ENCODE measurements at places on chromosomes 4 and X.

GRCh38 chr4:77240469-77241066, 83.6 kb downstream of the CCNG2 start:
- DNase-seq = peak; percentile 71

DNA sequence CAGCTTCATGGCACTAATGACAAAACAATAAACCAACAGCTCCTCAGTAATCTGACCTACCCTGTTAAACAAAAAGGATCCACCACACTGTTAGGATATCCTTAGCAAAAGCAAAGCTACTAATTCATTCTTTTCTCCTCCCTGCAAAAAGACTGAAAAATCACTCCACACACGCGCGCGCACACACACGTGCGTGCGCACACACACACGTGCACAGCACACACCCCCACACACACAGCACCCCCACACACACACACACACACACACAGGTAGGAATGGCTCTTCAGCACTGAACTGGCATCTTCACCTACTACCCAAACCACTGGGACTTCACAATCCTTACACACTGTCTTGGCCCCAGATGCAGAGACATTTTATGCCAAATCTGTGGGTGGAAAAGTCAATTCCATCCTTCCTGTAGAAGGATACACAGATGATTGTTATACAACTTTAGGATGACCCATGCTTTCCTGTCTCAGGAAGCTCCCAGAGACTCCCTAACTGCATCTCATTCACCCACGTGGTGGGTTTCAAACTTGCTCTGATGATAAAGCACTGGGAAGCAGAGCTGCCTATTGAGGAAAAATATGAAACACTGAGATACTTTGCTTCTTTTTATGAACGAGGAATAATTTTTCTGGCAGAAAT, 102.5 kb downstream of the TSPAN5 start:
- no peak for DNase-seq

- peak; percentile 47 for DNase-seq
Measured at GRCh38 chr4:632926-633325, 7.6 kb downstream of the PDE6B start.

GRCh38 chr4:3675251-3676115, 90.7 kb upstream of the ADRA2C start:
- no peak for DNase-seq

DNA sequence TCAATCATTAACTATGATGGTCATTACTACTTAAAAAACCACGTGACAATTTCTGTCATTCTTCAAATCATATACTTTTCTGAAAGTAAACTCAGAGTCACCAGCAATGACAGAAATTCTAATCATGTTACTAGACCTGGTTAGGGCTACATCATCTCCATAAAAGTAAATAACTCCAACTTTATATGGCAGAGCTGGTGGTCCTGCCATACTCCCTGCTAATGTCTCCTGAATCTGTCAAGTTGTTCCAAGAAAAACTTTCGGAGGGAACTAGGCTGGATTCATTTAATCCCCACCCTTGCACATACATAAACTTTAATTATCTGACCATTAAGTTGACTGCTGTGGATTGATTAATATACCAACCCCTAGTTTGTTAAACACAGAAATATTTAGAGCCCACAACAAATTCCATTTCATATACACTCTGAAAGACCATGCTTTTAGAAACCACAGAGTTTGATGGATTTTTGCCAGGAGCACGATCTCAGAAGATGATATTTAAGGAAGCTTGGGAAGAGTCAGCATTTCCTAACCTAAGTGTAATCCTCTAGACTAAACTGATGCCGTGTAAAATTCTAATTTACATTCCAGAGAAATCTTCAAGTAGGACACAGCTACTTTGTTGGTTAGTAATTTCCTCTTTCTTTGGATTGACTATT, 577.0 kb downstream of the FAT4 start:
- DNase-seq = no peak

DNA sequence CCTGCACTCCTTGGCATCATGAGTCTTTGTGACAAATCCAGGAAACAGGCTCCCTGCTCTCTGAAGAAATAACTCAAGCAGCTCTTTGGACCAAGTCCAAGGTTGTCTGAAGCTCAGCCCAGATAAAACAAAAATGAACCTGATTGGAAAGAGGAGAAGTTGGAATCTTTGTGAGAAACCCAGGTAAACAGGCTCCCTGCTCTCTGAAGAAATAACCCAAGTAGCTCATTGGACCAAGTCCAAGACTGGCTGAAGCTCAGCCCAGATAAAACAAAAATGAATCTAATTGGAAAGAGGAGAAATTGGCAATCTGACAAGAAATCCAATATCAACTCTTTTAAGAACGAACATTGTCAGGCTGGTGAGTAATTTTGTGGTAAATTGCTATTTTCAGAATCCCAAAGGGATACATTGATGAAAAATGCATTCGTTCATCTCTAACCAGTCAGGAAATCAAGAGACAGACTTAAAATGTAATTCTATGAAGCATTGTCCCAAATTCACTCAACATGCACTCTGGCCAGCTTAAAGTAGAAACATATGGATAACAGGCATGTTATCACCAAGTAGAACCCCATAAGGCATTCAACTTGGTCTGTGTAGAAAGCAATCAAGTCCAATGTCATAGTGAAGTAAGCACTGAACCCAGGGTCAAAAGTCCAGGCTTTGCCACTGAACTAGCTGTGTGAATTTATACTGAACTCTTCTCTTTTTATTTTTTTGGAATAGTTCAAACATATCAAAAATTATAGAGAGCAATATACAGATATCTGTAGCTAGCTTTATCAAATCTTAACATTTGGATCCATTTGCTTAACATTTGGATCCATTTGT, 16.8 kb upstream of the NFXL1 start:
- DNase-seq = no peak

DNA sequence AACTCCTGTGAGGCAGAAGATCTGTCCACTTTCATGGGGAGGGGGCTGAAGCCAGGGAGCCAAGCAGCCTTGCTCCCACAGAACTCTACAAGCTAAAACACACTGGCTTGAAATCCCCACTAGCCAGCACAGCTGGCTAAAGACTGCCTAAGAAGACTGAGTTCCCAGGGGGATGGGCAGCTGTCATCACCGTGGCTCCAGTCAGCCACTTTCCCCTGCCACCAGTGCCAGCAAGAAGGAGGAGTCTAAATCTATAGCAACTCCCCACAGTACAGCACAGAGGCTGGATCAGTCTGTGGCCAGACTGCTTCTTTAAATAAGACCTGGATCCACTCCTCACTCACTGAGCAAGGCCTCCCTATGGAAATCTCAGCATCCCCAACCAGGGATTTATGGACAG, 308.6 kb downstream of the FAM47B start:
- no peak for DNase-seq

- DNase-seq = no peak
Measured at GRCh38 chr4:139316733-139317132, 14.5 kb upstream of the NDUFC1 start.

DNA sequence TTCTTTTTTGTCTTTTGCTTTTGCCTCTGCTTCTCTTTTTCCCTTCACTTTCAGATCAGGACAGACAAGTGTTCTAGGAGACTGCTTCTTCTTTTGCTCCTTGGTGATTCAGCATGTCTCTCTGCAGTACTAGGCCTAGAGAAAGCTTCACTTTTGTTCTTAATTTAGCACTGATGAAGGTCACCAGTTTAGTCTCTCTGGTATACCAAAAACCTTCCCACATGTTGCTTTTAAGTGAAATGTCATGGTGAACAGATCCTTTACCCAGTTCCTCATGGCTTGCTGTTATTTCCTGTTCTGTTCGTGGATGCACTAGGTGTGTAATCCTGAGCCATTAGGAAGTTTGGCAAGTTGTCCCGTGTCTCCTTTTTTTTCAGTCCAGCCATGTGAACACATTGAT, 53.3 kb downstream of the NBDY start:
- DNase-seq = no peak

DNA sequence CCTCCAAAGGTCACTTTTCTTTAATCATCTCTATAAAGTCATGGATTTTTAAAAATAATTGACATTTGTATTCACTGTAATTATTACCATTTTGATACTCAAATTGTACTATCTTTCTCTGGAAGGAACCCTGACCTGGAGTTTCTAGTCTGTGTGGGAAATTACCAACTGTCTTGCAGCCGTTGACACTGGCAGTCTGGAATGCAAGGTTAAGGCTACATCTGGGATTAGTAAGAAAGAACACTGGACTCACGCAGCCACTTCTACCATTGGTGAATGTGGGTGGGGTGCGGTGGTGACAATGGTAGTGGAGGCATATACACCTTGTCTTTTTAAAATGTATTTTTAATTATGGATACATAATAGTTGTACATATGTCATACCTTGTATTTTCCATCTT, 40.9 kb downstream of the EGF start:
- DNase-seq = no peak

DNA sequence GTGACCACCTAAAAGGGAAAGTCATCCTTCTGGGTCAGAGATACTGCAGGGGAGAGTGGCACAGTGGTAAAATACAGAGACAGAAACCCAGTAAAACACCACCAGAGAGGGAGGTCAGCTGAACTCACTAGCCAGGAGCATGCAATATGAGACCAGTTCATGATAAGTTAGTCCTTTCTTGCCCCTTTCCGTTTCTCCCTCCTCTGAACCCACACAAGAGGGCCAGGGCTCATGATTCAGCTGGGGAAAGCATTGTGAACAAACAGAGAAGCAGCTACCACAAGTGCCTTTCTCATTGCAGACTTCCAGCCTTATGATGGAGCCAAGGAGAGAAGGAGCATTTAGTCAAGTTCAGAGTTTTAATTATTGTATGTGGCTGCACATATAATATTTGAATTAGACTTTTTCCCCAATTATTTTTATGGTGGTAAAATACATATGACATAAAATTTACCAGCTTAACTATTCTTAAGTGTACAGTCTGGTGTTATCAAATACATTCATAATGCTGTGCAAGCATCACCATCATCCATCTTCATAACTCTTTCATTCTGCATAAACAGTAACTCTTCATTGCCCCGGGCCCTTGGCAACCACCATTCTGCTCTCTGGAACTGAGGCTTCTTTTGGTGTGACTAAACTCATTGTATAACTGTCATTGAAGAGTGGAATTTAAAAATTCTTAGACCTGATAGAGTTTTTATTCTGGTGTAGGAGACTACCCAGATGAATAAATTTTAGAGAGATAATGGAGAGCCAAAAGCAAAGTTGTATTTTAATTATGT, 114.6 kb downstream of the DDIT4L start:
- no peak for DNase-seq

DNA sequence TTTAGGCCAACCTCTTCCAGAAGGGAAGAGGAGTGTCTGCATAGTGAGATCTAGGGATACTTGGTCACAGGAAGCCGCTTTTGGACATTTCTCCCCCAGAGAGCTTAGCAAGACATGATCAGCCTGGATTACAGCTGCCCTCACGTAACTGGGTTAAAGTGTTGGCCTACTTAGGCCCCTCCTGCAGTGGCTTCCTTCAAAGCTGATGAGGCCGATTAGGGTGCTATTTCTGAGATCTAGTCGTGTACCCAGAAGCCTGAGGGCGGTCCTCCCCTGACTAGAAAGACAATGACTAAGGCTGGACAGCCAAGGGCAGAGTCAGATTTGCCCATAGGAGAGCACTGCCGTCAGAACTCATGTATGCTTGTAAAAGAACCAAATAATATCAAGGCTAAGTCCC, 135.0 kb downstream of the AMMECR1 start:
- no peak for DNase-seq

GRCh38 chr4:73844345-73844744, 7.9 kb downstream of the CXCL6 start:
- no peak for DNase-seq

DNA sequence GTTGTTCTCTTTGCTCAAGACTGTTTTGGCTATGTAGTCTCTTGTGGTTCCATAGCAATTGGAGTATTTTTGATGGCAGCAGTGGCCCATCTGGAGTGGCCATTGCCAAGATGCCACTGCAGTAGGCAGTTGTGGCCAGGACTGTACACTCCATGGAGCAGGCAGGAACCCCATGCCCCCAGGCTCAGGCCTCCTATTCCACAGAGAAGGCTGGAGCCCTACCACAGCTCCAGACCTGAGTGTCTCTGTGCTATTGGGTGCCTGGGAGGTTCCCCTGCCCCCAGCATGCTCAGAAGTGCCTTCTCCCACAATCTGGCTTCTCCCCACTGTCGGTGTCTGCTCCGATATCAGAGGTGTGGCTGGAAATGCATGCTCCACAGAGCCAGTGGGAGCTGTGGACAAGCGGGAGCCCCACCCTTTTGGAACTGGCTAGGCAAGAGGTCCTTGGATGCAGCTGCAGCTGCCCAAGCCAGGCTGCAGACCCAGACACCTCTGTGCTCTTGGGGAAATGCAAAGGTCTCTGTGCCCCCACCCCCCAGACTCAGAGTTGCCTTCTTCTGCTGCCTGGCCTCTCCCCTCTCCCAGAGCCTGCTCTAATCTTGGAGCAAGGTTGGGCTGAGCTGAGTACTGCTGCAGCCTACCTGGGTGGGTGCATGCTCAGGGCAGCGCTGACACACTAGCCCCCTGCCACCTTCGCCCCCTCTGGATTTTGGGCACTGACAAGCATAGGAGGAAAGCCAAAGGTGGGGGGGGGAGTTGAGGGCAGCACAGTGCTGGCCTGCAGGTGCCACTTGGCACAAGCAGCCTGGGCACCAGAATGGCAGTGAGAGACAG, 46.6 kb upstream of the UBE2NL start:
- no peak for DNase-seq

DNA sequence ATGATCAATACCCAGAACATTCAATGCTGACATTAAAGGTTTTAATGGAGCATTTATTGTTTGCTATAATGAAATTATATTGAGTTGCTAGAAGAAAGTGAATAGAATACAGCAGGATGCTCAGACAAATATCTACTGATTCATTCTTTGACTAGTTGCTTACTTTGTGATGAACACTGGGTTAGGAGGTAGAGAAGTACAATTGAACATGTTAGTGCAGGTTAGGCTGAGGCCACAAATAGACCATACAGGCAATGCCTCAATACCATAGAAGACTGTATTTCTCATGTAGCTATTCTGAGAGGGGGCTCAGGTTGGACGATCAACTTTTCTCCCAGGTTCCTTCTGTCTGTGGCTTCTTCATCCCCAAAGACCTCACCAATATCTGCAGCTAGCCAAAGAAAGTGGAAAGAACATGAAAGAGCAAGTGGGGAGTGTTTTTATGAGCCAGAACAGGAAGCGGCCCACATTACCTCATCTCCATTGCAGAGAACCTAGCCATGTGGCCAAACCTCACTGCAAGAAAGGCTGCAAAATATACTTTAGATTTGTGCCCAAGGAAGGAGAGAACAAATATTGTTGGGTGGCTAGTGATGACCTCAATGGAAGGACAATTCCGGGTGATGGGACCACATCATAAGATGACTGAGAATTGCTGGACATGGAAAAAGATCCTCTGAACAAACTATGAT, 180.3 kb upstream of the GATB start:
- DNase-seq = no peak

GRCh38 chr4:8409264-8410065, 31.1 kb downstream of the ACOX3 start:
- no peak for DNase-seq
